T1000 (cell line): ENCODE measurements at places on chromosomes 3 and 15.

- no peak for DNase-seq
Measured at GRCh38 chr15:32033186-32033890, 3.0 kb downstream of the CHRNA7 start.

GRCh38 chr3:18880691-18881090, 267.6 kb upstream of the KCNH8 start:
- DNase-seq = no peak

- DNase-seq = no peak
Measured at GRCh38 chr15:84765675-84766074, 17.3 kb downstream of the ZNF592 start.

DNA sequence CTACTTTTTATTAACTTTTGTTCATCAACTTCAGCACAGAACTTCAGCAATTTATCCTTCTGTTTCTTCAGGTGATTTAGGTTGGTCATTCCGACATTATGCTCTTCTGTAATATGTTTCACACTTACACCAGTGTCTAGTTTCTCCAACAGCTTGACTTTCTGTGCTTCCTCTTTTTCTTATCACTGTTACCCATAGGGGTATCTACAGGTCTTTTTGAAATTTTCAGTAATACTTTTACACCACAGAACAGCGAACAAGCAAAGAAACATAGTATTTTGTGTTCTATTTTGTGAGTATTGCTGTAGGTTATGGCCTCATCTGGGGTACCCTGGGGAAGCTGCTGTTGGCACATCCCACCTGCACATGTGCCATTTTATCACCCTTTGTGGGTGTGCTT, 260.7 kb downstream of the NSUN3 start:
- no peak for DNase-seq

DNA sequence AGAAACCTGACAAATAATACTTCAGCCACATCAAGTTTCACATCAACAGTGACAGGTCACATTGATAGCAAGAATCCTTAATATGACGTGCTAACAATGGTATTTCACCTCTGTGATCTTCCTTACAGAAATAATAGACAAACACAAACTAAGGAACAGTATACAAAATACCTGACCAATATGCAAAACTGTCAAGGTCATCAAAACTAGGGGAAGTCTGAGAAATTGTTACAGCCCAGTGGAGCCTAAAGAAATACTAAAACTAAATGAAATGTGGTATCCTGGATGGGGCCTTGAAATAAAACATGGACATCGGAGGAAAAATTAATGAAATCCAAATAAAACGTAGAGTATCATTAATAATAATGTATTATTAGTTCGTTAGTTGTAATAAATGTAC, 422.0 kb upstream of the ZNF385D start:
- DNase-seq = no peak

- no peak for DNase-seq
Measured at GRCh38 chr15:42139596-42139995, 16.8 kb downstream of the PLA2G4F start.

GRCh38 chr3:67083277-67083676, 85.2 kb downstream of the KBTBD8 start:
- no peak for DNase-seq

GRCh38 chr3:125110016-125110875, 54.4 kb upstream of the HEG1 start:
- peak; percentile 35 for DNase-seq

DNA sequence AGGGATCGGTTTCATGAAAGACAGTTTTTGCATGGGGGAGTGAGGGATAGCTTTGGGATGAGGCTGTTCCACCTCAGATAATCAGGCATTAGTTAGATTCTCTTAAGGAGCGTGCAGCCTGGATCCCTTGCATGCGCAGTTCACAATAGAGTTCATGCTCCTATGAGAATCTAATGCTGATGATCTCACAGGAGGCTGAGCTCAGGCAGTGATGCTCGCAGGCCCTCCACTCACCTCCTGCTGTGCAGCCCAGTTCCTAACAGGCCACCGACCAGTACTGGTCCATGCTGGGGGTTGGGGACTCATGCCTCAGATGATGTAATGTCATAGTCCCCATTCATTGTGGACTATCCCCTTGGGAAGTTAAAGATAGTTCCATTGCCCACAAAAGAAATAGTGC, 255.8 kb downstream of the CACNA2D3 start:
- DNase-seq = no peak

GRCh38 chr15:50764461-50765194, 878 bp downstream of the SPPL2A start:
- no peak for DNase-seq

DNA sequence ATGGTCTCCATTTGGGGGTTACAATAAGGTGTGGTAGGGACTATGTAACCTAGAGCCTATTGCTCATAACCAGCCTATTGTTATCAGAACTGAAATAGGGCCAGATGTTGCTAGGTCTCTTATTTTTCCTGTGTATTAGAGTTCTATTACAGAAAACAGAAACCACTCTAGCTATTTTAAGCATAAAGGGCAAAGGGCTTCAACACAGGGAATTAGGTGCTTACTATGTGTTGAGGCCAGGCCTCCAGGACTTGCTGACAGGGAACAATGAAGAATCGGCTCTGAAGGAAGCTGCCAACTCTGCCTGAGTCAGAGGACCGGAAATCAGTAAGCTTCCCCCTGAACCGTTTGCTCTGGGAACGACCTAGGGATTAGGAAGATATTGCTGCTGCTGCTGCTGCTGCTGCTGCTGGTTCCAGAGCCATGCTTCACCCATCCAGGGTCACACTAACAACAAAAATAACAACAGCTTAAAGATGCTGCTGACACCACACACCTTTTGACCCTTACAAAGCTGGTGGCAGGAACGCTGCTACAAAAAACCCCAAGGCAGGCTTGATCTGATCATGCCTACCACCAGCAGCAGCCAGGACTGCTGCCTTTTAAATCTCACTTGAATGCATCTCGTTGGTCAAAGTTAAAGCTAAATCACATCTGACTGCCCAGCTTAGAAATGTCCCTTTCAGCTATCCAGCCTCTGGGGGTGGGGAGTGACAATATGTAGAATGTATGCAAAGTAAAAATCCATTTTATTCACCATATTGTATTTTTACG, 276.9 kb upstream of the IL12A start:
- DNase-seq = no peak

DNA sequence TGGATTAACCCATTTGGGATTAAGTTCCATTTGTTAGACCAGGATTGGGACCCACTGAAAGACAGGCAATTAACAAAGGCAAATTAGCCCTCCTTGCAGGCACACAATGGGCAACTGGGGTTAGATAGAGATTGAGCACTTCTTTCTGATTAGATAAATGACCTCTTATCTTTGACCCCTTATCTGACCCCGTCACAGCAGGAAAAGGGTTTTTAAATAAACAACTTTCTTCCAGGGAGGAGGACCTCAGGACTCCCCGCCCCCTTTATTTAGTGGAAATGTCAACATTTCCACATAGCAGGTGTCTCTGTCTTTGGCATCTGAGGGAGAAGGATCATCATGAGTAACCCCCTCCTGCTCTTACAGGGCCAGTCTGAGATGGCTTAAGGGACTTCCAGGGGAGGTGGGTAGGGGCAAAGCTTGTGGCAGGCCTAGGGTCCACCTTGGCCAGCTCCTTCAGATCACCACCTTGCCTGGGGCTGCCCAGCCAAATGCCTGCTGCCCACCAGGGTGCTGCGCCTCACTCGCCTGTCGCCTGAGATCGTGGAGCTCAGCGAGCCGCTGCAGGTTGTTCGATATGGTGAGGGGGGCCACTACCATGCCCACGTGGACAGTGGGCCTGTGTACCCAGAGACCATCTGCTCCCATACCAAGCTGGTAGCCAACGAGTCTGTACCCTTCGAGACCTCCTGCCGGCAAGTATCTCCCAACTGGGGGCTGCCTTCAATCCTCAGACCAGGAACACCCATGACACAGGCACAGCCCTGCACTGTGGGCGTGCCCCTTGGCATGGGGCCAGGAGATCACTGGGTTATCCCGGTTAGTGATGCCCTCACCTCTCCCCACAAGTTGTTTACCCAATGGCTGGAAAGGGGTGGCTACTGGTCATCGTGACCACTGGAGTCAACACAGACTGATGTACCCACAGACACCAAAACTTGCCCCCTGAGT, 2.6 kb upstream of the WDR6 start:
- no peak for DNase-seq

- DNase-seq = no peak
Measured at GRCh38 chr3:189652042-189652441, 20.9 kb downstream of the TP63 start.

- no peak for DNase-seq
Measured at GRCh38 chr3:120622457-120622856, 26.3 kb downstream of the NDUFB4 start.

DNA sequence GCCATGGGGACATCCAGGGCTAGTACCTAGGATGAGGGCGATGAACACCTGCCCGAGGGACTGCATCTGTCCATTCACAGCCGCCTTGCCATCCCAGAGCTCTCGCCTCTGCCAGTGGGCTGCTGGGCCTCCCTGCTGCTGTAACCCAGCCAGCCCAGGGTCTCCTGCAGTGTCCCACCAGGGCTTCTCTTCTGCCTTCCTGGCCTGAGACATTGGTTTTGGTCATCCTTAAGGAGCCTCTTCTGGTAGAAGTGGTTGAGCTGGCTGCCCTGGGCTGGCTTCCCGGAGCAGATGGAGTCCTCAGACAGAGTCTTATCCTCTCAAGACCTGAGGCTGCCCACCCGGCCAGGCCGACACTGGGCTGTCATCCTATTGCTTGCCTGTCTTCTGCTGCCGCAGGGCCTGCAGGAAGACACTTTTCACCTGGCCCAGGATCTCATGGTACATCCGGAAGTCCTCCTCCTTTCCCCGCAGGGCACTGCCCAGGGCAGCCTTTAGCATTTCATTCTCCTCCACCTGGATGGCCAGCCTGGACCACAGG, 6.1 kb upstream of the HHATL start:
- DNase-seq = no peak

GRCh38 chr15:94665676-94666441, 434.5 kb downstream of the MCTP2 start:
- DNase-seq = no peak

DNA sequence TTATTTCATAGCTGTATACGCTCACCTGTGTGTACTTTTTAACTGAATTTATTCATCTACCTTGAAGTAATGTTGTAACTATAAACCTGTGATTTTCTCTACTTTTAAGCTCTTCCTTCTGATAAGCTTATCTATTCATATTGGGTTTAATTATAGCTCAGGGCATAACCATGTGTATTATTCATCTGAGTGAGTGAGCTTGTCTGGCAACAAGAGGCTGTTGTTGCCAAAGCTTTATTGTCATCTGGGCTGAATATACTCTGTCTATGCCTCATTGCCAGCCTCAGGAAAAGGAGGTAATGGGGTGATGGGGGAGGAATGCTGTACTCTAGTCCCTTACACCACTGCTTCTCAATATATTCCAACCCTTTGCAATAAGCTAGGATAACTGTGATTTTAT, 292.4 kb downstream of the UBE2E2 start:
- DNase-seq = no peak

DNA sequence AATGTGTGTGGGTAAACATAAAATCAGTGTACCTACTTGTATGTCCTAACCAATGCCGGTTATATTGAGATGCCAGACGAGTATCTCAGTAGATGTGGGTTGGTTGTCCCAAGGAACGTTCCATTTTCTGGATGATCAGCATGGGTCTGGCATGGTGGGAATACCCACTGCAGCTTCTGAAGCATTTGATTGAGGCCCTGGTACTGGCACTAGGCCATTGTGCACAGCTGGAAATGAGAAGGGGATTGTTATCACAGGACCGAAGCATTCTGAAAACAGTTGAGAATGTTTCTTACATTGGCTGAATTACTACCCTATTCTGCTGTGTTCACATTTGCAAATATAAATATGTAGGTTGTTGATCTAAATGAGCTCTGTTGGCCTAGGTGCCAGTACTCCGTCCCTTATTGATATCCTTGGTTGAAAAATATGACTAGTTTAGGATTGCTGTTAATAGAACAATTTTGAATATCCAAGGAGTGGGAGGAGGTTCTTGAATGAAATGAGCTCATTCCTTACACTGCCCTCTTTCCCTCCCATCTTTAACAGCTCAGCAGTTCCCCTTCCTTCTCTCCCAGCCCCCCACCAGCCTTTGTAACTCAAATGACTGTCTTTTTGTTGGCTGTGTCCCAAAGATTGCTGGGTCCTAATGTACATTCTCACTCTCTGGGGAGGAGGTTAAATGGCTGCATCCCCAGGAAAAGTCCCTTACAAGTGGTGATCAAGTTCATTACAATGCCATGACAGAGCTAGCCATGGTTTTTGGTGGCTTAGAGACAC, 293.3 kb upstream of the TPM1 start:
- no peak for DNase-seq

- no peak for DNase-seq
Measured at GRCh38 chr15:83815506-83815905, 161.6 kb downstream of the ADAMTSL3 start.

- DNase-seq = no peak
Measured at GRCh38 chr15:101384276-101384675, 89.2 kb upstream of the SNRPA1 start.

DNA sequence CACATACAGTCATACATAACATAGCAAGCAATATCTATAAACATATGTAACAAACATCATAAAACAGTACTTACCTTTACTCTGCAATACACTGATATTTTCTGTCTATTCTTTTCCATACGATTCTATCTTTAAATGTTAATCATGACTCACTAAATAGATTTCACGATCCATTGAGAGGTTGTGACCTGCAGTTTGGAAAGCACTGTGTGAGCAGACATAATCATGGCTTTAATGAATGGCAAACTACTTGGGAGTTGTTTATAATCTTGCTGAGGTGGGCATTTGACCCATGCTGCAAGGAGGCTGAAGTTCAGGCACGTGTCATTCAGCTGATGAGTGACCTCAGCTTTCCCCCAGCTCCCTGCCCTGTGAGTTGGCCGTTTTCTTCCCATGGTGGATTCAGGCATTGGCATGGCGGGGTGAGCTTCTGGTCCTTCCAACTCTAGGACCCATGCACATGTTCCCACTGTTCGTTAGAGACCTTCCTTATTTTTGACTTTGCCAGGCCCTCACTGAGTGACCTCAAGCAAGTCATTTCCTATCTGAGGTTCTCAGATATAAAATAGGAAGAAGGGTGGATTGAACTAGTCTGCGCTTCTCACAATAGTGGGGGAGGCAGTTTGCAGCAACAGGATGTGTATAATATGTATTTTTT, 41.7 kb downstream of the PAQR5 start:
- DNase-seq = no peak

- DNase-seq = no peak
Measured at GRCh38 chr3:42192334-42193200, 73.4 kb downstream of the CCK start.

- DNase-seq = no peak
Measured at GRCh38 chr3:127412578-127413317, 124.9 kb upstream of the PRR20G start.

DNA sequence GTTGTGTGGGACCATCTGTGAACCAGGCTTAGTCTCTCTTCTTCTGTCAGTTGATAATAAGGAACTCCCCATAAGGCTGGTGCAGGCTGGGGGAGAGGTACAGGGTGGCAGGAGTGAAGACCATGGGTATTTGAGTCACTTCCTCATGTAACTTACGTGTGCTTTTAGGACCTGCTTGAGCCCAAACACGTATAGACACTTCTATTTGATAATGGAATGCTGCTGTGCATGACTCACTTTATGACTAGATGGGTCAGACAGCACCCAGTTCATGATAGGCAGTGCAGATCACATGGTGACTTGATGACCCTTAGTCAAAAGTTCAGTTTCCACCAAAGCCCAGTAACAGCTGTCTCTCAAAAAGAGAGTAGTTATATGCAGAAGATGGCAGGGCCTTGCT, 490.9 kb downstream of the ZBBX start:
- DNase-seq = no peak
